Right forelimb (tissue), 1 donor: ENCODE measurements at places on chromosomes 6 and 20.

DNA sequence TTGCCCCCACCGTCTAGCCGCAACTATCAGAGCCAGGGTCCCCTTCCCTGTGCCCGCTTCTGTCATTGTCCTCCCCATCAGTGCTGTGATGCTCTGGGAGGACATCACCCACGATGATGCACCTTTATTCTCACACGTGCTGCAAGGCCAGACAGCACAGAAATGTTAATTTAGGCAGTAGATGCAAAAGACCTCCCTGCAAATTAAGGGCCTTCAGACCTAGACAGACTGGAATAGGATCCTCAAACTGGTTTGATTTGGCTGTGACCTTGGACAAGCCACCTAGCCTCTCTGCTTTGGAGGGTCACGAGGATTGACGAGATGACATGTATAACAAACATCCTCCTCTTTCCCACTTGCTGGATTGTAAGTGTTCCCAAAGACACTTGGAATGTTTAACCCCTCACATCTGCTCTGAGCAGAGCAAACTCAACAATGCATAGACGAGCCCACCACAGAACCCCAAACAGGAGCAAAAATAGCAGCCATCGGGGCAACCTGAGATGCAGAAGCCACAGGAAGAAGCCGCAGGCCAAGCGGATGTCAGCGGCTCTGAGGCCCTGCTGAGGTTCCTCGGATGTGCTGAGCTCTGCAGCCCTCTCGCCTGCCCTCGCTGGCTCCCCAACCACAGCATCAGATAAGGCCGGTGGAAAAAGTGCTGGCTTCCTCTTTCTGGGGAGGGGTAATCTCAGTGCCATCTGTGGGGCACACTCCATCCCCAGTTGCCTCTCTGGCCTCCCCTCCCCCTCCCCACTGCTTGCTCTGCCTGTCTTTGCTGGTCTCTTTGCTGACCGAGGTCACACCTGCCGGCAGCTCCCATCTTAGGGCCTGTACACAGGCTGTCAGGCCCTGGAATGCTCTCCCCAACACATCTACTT, 35.3 kb downstream of the TOX2 start:
- no peak for DNase-seq

DNA sequence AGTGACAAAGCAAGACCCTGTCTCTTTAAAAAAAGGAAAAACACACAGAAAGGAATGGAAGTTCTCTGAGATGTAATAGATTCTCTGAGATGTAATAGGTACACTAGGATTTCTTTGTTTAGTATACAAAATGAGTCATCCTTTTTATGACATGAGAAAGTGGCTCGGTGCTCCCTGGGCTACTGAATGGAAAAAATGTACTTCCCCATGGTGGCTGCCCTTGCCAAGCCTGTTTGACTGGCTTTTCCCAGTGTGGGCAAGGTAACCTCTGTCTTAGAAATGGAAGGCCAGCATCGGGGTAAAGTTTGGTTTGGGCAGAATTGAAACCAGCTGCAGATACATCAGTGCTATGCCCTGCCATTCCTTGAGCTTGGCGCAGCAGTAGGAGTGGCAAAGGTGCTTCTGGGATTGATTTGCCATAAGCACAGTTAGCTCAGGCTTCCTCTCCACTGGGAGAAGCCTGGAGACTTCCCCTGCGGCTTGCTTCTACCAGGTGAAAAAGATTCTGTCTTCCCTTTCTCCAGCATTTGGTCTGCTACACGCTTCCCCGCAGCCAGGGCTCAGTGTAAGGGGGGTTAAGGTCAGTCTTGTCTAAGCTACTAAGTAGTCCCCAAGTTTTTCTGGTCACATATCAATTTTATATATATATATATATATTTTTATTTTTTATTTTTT, 24.5 kb downstream of the ARFGEF2 start:
- DNase-seq: no peak

- no peak for DNase-seq
These were observed 84.9 kb upstream of the SIM1 start for GRCh38 chr6:100549406-100550167.

- DNase-seq: no peak
These were observed at the start of gene HLA-DQA2 for GRCh38 chr6:32741031-32741960. HLA-DQA2 (plus strand) TSS chr6:32741391; CDS start chr6:32741444, 53 bp downstream.

- DNase-seq: no peak
These were observed 16.0 kb downstream of the KIF13A start for GRCh38 chr6:17971128-17972073.

- no peak for DNase-seq
These were observed 22.6 kb upstream of the CHMP4B start for GRCh38 chr20:33788351-33789049.

GRCh38 chr20:5570452-5570851, 179.7 kb upstream of the SHLD1 start:
- DNase-seq: no peak

DNA sequence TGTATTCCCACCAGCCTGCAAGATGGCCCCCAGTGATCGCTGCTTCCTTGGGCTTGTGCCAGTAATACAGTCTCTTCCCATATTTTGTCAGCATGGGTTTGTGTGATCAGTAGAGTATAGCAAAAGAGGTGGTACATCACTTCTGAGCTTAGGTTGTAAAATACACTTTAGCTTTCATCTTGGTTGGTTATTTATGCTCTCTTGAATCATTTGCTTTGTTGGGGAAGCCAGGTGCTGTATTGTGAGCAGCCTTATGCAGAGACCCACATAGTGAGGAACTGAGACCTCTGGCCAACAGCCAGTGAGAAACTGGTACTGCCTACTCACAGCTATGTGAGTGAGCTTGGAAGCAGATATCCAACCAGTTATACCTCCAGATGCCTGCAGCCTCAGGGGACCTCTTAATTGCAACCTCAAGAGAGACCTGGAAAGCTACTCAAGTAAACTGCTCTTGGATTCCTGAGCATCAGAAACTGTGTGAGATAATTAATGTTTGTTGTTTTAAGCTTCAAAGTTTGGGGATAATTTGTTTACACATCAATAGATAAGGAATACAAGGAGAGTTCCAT, 229.3 kb downstream of the FARS2 start:
- no peak for DNase-seq

DNA sequence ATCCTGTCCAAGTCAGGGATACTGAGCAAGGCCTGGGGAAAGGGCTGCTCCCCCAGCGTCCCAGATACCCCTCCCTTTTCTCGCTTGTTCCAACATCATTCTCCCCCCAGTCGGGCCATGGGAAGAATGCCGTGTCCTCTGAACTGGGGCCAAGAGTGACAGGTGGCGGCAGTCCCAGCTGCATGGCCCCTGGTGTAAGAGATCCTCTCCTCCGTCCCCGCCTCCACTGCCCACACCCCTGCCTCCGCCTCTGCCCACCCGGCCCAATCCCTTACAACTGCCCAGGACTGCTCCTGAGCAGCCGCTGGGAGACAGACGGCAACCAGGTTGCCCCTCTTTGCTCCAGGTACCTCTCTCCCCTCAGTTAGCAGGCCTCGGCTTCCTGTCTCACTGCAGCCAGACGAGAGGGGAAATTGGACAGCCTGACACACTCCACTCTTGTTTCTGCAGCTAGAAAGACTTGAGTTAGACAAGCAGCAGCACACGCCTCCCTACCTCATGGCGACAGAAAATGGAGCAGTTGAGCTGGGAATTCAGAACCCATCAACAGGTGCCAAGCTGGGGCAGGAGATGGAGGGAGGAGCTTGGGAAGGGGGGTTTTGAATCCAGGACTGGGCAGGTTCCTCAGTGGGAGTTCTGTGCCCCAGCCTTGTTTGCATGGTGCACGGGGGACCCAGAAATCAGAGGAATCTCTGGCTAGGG, at the start of gene MYLK2:
Gene MYLK2 (plus strand): TSS at position 274 of the 702 bp plus-strand sequence. CDS start 225 bp downstream, at position 499.
- DNase-seq: peak; percentile 82

GRCh38 chr6:142856624-142857232, 88.2 kb downstream of the HIVEP2 start:
- DNase-seq: no peak

DNA sequence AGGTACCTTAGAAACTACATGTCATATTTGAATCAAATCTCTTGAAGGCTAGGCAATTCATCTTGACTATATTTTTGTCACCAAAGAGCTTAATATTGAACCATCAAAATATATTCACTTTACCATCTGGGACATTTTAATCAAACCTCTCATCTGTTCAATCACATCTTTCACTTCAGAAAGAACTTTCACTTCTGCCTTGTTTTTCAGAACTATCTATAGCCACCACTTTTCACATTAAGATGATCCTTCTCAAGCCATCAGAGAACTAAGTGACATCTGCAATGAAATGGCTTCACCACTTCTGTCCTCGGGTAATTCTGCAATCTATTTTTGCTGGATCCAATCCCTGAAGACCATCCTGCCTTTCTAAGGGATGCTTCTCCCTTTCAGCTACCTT, 57.8 kb downstream of the OR2B2 start:
- DNase-seq: no peak

- DNase-seq: peak; percentile 15
These were observed 50.9 kb downstream of the MYH7B start for GRCh38 chr20:35006531-35006971.

DNA sequence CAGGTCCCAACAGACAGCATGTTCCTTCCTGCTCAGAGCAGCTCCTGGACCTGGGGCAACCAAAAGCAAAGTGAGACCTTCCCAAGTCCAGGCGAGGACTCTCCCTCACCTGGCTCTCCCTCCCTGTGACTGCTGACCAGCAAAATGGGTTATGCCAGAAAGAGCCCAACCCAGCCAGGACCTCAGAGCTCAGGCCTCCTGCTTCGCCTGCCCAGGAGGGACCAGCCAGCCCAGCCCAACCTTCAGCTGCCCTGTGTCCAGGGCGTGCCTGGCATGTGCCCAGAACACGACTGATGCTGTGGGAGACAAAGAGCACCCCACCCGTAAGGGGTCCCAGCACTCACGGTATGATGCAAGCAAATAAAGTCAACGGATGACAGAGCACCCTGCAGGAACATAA, 74.0 kb upstream of the CST7 start:
- no peak for DNase-seq

- DNase-seq: no peak
These were observed 83.4 kb downstream of the ELOVL4 start for GRCh38 chr6:79864001-79864400.

GRCh38 chr20:46946796-46947195, 52.2 kb downstream of the EYA2 start:
- DNase-seq: no peak

DNA sequence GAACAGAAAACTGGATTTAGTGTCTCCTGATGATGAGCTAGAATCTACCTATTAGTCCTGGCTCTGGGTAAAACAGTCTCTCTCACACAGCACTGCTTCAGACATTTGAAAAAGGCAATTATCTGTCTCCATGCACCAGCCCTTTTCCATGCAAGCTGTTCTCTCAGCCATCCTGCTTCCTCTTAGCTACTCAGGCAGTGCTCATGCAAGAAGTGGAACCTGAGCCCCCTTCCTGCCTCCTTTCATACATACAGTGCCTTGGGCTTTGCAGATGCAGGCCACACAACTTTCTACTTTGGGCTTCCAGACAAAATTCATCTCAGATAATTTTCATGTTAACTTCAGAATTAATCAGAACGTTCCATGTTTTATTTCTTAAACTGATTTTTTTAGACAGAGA, 151.3 kb downstream of the RALGAPA2 start:
- no peak for DNase-seq

DNA sequence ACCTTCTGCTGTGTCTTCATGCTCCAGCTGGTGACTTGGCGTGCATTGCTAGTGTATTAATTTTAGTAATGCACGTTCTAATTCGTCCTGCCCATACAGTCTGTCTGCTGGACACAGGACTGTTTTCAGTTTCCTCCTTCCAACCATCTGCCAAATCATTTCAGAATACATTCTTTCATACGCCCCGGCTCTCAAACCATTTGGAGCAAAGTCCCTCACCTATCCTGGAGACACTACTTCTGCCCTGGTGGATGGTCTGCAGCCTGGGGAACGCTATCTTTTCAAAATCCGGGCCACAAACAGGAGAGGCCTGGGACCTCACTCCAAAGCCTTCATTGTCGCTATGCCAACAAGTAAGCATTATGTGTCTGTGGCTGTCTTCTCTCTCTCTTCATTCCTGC, 60.5 kb downstream of the FNDC1 start:
- DNase-seq: no peak

DNA sequence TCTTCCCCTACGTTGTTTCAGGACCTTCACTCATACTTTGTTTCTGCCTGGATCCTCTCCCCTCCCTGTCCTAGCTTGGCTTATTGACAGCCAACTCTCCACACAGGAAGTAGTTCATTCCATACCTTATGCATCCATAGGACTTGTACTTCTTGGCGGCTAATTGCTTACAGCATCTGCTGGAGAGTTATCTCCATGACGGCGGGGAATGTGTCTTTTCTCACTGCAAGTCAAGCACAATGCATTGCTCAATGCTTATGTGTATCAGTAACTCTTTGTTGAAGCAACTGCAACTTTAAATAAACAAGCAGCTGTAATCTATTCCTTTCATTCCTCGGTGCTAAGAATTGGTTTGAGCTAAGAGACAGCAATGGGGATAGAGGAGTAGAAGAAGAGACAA, 551.3 kb upstream of the EPHA7 start:
- no peak for DNase-seq

DNA sequence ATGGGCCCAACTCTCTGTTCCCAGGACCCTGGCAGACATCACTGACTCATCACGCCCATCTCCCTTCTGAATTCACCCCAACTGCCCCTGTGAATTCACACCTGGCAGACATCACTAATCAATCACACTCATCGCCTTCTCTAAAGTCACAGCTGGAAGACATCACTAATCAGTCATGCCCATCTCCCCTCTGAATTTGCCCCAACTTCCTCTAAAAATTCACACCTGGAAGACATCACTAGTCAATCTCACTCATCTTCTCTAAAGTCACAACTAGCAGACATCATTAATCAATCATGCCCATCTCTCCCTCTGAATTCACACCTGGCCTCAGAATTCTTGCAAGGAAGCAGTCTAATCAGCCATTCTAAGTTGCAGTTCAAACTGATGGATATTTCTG, 111.1 kb downstream of the FOXA2 start:
- DNase-seq: no peak

- no peak for DNase-seq
These were observed 88.9 kb downstream of the HIVEP2 start for GRCh38 chr6:142855893-142856623.

- no peak for DNase-seq
These were observed 174.3 kb upstream of the NRSN1 start for GRCh38 chr6:23951691-23952090.

DNA sequence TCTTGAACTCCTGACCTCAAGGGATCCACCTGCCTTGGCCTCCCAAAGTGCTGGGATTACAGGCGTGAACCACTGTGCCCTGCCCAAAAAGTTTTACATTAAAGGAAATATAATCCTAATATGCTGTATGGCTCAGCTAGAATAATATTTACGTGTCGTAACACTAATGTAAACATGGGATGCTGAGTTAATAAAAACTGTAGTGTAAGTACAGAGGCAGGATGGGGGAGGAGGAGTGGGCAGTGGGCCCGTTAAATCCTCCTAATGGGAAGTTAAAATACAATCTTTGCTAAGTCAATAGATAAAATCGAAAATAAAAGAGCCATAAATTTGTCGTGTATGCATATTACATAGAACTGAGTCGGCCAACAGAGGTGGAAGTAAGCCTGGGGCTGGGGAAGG, 12.1 kb upstream of the IP6K3 start:
- no peak for DNase-seq

GRCh38 chr6:27138837-27139755, 108.4 kb upstream of the PRSS16 start:
- DNase-seq: peak; percentile 84

DNA sequence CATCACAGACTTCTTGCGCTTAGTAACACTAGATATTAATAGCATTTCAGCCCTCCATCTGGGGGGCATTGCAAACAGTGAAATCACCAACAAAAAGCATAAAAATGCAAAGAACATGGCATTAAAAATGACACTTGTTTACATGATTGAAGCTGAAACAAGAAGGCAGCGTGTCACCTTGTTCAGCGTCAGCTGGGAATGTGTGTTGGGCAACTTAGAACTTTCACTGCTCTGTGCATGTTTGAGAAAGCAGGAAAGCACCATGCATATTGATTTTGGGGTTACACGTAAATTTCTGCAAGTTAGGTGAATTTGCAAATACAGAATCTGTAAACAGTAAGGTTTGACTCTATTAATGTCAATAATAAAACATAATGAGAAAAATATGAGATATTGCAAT, 162.9 kb downstream of the SOX4 start:
- DNase-seq: no peak
